Panc1 (cell line): ENCODE measurements at places on chromosomes 6 and 20. TPM values are rescaled to one million over a fixed set of nuclear protein-coding genes. Genes with fewer than 3 reads are reported as not detected.

The MMP24 gene
- 7.1 TPM for total RNA-seq

The BCAS1 gene
- total RNA-seq = 3.1 TPM

The KCNQ5 gene
- 9.4 TPM for total RNA-seq

The SIGLEC1 gene
- total RNA-seq = 0.03 TPM

The ISM1 gene
- total RNA-seq = not detected

The PROCR gene
- total RNA-seq = 38.0 TPM

The KCNK17 gene
- total RNA-seq = not detected

The BLTP3A gene
- 20.2 TPM for total RNA-seq

The C6orf15 gene
- total RNA-seq = not detected

The GNRH2 gene
- 0.49 TPM for total RNA-seq

The SIRPB1 gene
- 0.72 TPM for total RNA-seq

The GPR6 gene
- not detected for total RNA-seq

The GPX5 gene
- not detected for total RNA-seq

The LY86 gene
- total RNA-seq = not detected

The COL11A2 gene
- total RNA-seq = 0.57 TPM

The RAET1E gene
- 1.8 TPM for total RNA-seq

The C20orf141 gene
- total RNA-seq = not detected

The RBPJL gene
- total RNA-seq = 0.18 TPM

The DEF6 gene
- 0.59 TPM for total RNA-seq

The PTP4A1 gene
- 71.0 TPM for total RNA-seq

The BANF2 gene
- total RNA-seq = not detected

The ERMARD gene
- total RNA-seq = 38.5 TPM

The MYMX gene
- 1.8 TPM for total RNA-seq

The OPN5 gene
- total RNA-seq = not detected

The HLA-DOB gene
- 0.39 TPM for total RNA-seq

The DPPA5 gene
- not detected for total RNA-seq

The ANKRD66 gene
- total RNA-seq = not detected

The SAMD10 gene
- total RNA-seq = 8.8 TPM

The NKAIN4 gene
- total RNA-seq = 5.5 TPM

The DEFB119 gene
- not detected for total RNA-seq

The CAGE1 gene
- not detected for total RNA-seq

The DCDC2 gene
- total RNA-seq = 0.15 TPM

The TMEM151B gene
- 0.18 TPM for total RNA-seq

The RAMACL gene
- 0.13 TPM for total RNA-seq

The BTNL2 gene
- total RNA-seq = not detected

The FAM83C gene
- not detected for total RNA-seq

The FNDC11 gene
- 1.3 TPM for total RNA-seq

The MLIP gene
- total RNA-seq = not detected

The CNBD2 gene
- total RNA-seq = 3.7 TPM

The AGPAT4 gene
- total RNA-seq = 12.9 TPM

The MUC22 gene
- not detected for total RNA-seq

The FRMD1 gene
- 0.15 TPM for total RNA-seq
